ENCODE measurements at places on chromosomes 2 and 18. TPM values are rescaled to one million over a fixed set of nuclear protein-coding genes. Genes with fewer than 3 reads are reported as not detected.

COL5A2 gene
- total RNA-seq = 322 TPM

ACVR1 gene
- total RNA-seq = 31.9 TPM

UGT1A10 gene
- not detected for total RNA-seq

C2orf15 gene
- 3.6 TPM for total RNA-seq

NPPC gene
- 5.2 TPM for total RNA-seq

Measured in camera-type eye (tissue), 1 donor.